ENCODE measurements at places on chromosomes 11 and 22. TPM values are rescaled to one million over a fixed set of nuclear protein-coding genes. Genes with fewer than 3 reads are reported as not detected.

DNA sequence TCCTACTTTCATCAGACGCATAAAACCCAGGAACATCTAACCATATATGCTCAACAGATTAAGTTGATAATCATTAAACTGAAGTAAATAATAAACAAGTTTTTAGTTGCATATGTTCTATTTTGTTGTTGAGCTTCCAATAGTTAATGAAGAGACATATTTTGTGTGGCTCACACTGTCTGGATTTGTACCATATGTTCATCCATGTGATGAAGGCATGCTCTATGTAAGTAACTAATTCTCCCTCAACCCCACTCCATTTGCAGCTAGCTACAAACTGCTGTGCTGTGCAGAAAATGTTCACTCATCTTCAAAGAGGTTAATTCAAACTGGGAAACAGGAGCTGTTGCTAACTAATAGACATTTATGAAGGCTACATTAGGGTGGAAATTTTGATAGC is 589.7 kb upstream of the LRRC4C start:
- no peak for DNase-seq

- DNase-seq = no peak
Measured at GRCh38 chr11:123585706-123586105, 68.7 kb downstream of the SCN3B start.

DNA sequence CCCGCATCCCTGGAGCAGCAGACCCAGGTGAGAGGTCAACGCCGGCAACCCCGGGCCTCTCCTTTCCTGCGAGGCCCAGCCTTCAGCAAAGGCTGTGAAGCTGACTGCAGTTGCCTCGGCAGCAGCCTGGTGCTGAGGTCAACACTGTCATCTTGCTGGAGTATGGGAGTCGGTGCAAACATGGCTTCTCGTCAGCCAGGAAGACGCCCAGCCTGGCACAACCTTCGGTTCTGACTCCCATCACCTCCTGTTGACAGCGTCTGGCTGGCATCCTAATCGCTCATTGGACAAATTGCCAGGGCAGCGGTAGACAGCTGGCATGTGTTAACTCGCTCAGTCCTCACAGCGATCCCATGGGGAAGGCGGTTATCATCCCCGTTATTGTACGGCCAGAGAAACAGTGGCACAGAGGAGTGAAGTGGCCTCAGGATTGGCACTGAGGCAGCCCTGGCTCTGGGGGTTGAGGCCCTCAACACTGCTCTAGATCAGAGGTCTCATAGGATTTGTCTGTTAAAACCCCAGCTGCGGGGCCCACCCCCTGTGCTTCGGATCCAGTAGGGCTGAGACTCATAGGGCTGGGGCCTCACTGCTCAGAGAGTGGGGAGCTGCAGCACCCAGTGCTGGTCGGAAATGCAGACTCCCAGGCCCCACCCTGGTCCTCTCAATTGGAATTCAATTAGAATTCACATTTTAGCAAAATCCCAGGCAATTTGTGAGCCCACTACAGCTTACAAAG is 39.3 kb upstream of the TP53I11 start:
- DNase-seq = peak; percentile 77

Gene BEST1
- total RNA-seq = 2.0 TPM

Gene KCNK4
- 0.43 TPM for total RNA-seq

All from osteocyte (in vitro differentiated cells).